ENCODE measurements at places on chromosomes 6 and 20.

- no peak for DNase-seq
Observed at GRCh38 chr6:74596588-74596987, 609.3 kb downstream of the COL12A1 start.

DNA sequence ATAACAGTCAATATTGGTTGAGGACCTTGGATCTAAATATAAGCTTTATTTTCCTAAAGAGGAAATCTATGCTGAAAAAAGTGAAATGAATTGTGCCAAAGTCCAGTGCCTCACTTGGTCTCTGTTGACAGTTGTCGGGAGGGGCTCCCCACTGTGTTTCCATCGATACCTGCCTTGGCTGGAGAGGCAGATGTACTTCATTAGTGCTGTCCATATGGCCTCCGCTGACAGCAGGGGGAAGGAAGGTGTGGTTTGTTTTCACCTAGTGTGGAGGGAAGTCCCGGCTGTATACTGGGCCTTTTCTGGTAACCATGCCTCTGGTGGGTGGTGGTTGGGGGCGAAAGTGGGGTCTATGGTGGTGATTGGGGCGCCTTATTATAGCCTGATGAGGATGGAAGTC is 42.7 kb downstream of the CD2AP start:
- no peak for DNase-seq

GRCh38 chr20:58695895-58696375 is 3.3 kb downstream of the NPEPL1 start:
- DNase-seq = no peak

DNA sequence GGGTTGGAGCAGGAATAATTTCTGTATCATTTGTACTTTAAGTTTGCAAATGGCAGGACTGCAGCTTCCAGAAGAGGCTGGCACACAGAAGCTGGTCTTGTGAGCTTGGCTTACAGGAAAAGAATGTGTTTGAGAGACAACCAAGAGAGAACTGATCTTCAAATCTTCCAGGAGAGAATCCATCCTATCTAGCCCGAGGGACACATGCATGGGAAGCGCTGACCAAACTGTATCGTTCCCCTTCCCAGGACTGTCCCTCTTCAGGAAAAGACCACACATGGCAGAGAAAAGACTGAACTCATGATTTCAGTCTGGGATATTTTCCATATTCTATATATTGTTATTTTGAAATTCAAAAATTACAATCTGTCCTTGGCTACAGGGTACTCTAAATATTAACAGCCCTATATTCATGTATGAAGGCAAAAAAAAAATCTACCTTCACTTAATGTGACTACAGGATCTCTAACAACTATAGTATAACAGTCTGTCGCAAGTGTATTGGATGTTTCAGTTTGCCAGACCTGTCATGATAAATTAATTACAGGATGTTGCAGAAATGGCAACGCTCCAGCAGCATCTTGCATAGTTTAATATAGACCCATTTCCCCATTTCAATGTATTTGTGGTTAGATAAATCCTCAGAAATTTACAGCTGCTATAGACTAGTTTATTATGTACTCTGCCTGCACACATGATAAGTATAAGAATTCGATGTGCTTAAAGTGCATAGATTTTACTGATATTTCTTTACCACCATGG is 99.4 kb downstream of the MYB start:
- DNase-seq = no peak

GRCh38 chr6:14452567-14453527 is 335.3 kb downstream of the CD83 start:
- no peak for DNase-seq

- DNase-seq = no peak
Observed at GRCh38 chr20:58646703-58647102, 4.4 kb upstream of the STX16 start.

DNA sequence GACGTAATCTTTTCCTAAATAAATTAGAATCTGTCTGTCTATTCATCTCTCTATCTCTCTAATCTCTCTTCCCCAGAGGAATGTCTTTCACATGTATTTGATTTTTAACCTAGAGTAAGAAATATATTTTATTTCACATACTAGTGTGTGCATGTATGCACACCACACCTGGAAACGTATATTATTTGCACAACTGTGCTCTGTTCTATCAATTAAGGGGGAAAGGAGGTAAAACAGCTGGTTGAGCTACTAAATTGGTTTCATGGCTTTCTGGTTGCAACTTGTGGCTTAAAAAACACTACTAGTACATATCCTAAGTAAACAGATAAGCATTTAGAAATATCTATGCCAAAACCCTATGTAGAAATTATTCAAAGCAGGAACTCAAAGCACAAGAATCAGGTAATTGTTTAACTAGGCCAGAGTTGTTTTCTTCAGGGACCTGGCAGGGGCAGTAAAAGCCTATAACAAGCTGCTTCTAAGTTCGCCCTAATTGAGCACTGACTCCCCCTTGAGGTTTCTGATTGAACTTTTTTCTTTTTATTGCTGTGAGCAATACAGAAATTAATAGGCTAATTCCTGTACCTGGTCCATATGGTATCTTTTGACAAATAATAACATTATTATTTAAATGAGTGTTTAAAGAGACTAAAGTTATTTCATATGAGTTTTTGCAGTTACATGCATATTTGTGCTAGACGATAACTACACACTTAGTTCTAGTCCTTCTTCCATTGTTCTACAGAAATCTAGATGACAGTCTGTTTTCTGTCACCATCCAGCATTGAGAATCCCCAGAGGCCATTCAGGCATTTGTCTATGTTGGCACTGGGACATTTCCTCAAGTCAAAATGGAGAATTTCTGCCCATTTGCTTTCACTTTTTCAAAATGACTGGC is 88.6 kb downstream of the MCHR2 start:
- no peak for DNase-seq

- peak; percentile 54 for DNase-seq
Observed at GRCh38 chr6:3849681-3850450, 693 bp downstream of the FAM50B start.

DNA sequence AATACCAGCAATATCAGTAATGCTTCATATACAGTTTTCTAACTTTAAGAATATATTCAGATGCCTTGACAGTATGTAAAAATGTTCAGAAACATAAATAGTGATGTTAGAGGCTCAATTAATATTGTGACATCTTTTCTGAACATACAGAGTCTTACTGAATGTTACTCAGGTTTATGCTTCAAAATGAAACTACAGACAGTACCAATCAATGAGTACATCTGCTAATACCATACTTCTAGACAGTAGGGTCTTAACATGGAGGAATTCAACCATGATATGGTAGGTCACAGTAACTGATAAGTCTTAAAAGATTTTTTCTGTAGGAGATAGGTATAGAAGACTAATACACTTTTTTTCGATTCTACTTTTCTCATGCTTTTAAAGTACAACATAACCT is 8.3 kb downstream of the GCLC start:
- DNase-seq = no peak

DNA sequence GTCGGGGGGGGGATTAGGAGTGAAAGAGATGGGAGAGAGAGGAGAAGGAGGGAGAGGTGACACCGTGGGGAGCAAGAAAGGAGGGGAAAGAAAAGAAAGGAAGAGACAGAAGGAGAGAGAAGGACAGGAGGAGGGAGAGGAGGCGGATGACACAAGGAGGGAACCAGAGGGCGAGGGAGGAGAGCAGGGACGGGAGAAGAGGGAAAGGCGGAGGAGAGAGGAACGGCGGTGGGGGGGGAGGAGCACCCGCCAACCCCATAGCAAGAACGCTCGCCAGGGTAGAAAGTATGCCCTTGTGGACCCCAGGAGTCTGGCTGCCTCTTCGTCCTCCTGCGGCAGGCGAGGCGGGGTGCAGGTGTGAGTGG is 4.5 kb upstream of the INSM1 start:
- DNase-seq = no peak

DNA sequence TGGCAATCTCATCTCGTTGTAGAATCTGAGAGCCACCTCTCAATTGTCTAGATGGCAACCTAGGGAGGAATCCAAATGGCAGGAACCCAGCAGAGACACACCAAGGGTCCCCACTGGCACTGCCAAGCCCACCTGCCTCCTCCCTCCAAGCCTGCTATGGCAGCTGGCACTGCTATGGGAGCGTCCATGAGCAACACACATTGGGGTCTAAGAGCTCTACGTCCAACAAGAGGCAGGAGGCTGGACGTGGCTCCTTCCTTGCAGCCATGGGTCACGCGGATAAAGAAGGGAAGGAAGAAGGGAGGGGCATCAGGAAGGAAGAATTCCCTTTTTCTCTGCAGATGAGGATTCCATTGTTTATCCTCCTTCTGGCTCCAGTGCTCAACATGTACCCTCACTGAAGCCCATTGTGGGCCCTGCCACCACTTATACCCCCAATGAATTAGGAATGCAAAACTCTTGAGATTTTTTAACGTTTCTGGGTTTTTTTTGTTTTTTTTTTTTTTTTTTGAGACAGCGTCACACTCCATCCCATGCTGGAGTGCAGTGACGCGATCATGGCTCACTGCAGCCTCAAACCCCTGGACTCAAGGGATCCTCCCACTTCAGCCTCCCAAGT is 17.3 kb downstream of the ATP9A start:
- DNase-seq = no peak

GRCh38 chr6:154384191-154384590 is 27.6 kb upstream of the IPCEF1 start:
- DNase-seq = no peak

DNA sequence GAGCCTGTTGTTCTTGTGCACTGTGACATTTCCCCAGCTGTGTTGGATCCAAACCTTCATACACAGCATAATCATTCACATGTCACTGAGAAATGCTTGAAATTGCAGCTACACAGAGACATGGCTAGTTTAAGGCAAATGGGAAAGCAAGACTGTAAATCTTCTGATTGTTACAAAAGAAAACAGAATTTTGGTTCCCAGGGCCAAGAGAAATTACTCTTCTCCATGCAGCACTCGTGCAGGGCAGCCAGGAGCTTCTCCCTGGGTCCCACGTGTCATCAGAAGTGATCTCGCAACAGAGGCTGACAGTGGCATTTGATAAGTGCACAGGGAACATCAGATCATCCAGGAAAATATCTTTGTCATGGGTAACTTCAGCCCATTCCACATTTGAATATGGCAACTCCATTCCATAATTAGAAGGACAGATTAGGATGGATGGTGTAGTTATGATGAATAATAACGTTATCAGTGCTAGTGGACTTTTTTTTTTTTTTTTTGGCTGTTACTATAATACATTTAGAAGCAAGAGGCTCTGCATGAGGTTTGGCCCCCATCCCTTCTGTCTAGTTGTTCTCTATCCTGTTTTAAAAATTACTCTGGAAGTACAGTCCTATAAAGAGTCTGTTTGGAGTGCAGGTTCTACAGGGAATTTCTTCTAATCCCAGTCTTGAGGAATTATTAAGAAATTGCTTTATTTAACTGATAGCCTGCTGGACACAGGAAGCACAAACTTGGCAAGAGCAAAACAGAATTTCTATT is 571.0 kb upstream of the NOX3 start:
- no peak for DNase-seq

DNA sequence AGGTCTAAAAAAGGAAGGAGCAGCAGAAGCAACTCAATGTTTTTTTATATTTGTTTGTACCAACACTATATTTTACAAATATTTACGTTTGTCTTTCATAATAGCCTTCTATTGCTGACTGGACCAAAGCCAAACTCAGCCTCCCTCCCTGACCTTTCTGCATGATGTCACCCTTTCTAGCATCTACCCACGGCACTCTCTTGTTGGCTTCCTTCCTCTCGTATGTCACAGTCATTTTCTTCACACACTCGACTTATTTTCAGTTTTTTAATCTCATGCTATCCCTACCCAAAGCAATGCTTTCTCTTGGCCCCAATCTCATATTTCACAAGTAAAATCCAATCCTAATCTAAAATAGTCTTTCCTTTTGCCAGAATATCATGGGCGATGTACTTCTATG is 16.3 kb upstream of the FAM8A1 start:
- DNase-seq = no peak

- DNase-seq = no peak
Observed at GRCh38 chr6:3312604-3313231, 54.0 kb downstream of the PSMG4 start.

GRCh38 chr6:157967486-157967885 is 14.2 kb upstream of the SYNJ2 start:
- DNase-seq = no peak

GRCh38 chr6:90610751-90611542 is 24.1 kb upstream of the MAP3K7 start:
- DNase-seq = peak; percentile 11
